GF-D8 (cell line): ENCODE measurements at places on chromosomes 7 and 10.
A peak's percentile ranks its signal among the peaks of the same experiment; 100 is the strongest.

DNA sequence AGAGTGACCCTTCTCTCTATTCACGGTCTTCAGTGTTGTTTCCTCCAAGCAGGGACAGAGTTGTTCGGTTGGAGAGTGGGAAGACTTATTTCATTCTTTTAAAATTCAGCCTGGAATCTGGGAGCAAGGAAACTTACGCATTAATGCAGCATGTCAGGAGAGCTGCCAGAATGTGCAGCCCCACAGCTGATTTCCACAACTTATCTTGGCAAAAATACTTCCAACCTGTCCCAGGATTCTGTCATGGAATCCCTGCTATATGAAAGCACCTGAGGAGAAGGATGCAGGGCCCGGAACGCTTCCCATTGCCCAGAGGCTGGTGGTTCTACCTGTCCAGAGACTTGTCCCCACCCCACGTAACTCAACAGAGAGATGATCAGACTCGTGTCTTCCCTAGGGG is 86.9 kb upstream of the MKI67 start:
- no peak for DNase-seq

GRCh38 chr7:88109612-88110011 is 110.2 kb downstream of the SRI start:
- no peak for DNase-seq

DNA sequence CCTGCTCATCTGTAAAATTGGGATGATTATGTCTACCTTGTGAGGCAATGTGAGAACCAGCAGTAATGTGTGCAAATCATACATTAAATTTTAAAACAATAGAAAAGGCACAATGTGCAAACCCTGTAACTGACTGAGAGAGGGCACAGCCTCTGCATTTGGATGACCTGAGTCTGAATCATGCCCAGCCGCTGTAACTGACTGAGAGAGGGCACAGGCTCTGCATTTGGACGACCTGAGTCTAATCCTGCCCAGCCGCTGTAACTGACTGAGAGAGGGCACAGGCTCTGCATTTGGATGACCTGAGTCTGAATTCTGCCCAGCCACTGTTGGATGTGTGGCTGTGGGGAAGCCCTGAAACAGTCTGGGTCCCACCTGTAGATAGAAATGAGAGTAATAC is 351.5 kb upstream of the SHH start:
- no peak for DNase-seq

GRCh38 chr10:43866712-43867111 is 218.0 kb upstream of the ZNF32 start:
- no peak for DNase-seq

- DNase-seq: no peak
Measured at GRCh38 chr10:14926722-14927416, 27.0 kb downstream of the DCLRE1C start.

DNA sequence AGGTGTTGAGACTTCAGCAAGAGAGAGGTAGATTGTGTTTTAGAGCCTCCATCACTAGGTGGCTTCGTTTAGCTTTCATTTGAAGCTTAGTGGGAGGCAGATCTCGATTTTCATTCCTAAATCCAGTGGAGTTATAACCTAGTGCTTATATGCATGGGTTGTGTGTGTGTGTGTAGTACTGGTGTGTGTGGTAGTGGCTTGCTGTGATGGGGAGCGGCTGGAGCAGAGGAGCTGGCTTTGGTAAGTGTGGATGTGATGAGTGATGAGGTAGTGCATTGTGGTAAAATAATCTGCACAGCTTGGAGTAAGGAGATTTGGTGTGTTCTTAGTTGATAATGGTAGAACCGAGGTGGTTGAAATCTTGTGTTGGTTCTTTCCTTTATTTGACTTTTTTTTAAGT is 43.2 kb downstream of the AP3M1 start:
- DNase-seq: no peak

DNA sequence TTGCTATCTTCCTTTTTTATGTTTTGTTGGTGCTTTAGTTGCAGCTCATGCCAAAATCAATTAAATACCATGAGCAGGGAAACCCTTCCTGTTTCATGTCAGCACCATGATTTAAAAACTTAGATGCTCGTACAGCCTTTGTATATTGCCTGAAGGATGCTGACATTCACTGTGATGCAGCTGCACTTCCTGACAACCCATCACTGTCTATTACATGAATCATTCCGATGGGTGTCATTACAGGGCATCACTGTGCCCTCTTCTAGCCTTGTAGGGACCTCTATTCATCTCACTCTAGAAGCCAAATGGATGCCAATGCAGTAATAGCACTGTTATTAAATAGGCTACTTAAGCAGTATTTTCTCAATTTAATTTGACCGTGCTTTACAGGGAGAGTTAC is 18.3 kb upstream of the ITGB1 start:
- no peak for DNase-seq

GRCh38 chr10:63173468-63174232 is 40.5 kb downstream of the NRBF2 start:
- DNase-seq: no peak

GRCh38 chr10:6721964-6722615 is 142.0 kb upstream of the PRKCQ start:
- DNase-seq: no peak

DNA sequence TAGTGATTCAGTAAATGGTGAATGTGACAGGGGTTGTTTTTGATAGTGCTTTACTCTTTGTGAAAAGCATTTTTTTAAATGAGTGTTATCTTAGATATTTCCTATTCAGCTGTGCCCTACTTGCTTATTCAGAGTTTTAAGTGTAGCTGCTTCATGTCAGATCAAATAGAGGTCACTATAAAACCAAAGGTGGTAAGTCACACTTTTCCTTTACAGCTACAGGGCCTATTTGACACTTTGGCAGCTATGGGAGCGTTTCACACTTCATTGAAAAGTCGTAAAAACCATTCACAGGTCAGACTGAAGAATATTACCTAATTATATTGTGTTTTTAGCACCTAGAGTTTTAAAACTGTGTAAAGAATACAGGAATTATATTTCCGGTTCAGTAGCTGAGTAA is 67.3 kb downstream of the ANKIB1 start:
- no peak for DNase-seq

- no peak for DNase-seq
Measured at GRCh38 chr10:105188737-105189462, 547.8 kb downstream of the SORCS3 start.

- no peak for DNase-seq
Measured at GRCh38 chr7:87564296-87564963, 36.3 kb downstream of the ABCB1 start.

DNA sequence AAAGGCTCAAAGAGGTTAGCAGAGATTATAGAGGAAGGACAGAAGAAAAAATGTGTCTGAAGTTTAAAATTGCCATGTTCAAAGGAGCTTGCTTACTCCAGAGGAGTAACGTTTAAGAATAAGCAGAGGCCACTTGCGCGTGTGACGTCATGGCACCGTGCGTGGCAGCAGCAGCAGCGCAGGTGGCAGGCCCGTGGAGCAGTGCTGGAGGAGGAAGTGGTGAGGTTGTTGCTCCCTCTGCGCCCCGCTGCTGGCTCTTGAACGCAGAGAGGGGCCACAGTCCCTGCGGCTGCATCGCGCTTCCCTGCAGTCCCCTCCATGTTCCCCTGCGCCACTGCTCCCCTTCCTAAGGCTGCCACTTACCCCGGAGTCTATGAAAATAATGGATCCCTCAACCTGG is 37.5 kb downstream of the GDI2 start:
- DNase-seq: no peak

DNA sequence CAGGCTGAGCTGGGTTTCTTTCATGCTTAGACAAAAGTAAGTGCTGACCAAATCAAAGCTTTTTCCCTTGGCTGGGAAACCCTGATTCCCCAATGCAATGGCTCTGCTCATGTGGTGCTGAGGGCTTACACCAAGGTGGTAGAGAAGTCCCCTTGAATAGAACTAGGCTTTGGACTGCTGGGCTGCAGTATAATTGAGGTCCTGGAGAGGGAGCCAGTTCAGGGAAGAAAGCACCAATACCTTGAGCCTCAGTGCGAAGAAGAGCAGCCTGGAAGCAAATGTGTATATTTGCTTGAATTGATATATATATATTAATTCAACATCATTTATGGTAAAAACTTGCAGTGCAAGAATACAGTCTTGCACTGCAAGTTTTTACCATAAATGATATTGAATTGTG is 391.1 kb downstream of the RPS24 start:
- no peak for DNase-seq

- DNase-seq: no peak
Measured at GRCh38 chr10:100345570-100346330, 1.3 kb upstream of the SCD start.

DNA sequence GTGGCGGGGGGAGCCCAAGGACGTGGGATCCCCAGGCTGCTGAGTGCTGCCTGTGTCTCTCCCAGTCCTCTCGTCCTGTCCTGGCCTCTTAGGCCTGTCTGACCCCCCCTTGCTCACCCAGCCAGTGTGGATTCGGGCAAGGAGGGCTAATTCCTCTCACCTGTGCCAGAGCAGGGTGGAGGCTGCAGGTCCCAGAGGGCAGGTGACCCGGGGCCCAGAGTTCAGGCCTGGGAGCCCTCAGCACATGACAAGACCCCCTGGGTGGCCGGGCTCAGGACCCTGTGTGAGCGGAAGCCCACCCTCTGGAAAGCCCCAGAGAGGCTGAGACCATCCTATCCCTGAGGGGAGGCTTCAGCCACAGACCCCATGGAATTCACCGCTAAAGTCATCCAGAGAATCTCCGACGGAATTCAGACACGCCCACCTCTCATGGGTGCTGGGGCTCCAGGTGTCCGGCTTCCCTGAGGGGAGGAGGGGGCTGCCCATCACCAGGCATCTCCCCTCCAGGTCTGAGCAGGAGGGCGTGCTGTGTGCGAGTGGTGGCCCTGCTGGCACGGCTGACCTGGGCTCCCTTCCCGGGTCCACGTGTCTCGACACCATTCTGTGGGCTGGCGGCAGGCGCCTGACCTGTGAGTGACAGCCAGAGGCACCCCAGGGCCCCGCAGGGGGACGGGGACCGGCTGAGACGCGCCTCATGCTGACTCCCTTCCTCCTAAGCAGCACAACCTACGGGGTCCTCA is 5.0 kb downstream of the KNDC1 start:
- DNase-seq: no peak

DNA sequence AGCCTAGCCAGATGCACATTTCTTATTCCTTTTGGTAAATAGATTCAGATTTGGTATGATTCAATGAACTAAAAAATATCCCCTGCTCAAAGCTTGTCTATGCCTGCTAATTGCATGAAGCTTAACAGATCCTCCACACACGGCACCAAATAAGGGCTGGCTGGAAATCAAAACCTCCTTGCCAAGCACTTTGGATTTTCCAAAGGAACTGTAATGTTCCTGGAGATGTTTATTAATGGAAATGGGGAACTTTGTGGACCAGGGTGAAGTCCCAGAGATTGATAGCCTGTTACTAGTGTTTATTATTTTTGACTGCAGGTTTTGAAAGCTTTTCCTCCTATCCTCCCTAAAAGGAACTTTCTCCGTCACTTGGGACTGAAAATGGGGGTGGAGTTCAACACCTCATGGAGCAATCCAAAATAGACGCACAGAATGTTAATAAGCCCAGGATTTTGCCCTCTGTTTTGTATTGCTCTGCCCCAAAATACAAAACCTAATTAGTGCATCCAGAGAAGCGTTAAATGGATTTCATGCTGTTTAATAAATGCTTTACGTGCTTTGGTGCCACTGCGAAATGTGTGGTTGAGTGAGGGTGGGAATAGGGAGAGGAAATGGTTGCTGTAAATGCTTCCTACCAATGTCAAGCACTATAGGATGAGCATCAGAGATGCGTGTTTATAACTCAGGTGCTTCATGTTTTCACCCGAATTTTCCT is 1027.7 kb downstream of the LRMDA start:
- no peak for DNase-seq

DNA sequence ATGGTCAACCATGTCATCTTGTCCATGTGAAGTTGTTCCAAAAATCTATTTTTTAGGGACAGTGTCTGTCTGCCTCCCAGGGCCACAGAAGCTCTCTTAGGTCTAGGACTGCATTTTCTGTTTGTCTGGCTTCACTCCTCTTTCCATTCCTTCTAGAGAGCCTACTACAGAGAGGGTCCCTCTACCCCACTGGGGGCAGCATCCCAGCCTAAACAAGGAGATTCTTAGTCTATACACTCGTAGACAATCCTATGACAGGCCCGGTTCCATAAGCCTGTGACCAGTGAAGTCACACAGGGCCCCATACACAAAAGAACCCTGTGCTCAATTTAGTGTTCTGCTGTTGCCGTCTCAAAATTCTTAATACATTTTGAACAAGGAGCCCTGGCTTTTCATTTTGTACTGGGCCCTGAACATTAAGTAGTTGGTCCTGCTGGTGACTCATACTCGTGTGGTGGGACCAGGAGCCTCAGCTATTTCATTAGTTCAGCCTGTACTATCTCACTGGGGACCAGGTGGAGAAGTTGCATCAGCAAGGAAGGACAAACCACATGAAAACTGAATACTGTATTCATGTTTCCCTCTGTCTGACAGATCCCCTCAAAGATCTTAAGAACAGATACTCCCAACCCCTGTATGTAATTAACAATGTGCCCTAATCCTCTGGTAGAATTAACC is 23.5 kb upstream of the FAM180A start:
- DNase-seq: peak; percentile 11

DNA sequence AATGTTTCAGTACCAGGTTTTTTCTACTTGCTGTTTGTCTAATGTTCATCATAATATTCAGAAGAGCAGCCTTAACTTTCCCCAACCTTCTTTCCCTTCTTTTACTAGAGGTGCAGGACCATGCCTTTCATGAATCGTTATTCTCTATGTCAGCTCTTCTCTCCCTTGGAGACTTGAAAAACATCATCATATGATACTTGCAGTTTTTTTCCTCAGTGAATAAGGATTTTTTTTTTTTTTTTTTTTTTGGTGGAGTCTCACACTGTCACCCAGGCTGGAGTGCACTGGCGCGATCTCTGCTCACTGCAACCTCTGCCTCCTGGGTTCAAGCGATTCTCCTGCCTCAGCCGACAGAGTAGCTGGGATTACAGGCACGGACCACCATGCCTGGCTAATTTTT is 30.1 kb downstream of the SMNDC1 start:
- DNase-seq: no peak

- DNase-seq: no peak
Measured at GRCh38 chr7:101626758-101627157, 2.3 kb downstream of the MYL10 start.
